Stimulated activated CD4-positive, alpha-beta T cell treated with anti-CD3 and anti-CD28 coated beads, Interleukin-4, amount 100 ng/mL, for 1 hour (primary cell): ENCODE measurements at places on chromosomes 16 and 17.

- no peak for DNase-seq
Measured at GRCh38 chr16:10356870-10357842, 28.7 kb upstream of the ATF7IP2 start.

DNA sequence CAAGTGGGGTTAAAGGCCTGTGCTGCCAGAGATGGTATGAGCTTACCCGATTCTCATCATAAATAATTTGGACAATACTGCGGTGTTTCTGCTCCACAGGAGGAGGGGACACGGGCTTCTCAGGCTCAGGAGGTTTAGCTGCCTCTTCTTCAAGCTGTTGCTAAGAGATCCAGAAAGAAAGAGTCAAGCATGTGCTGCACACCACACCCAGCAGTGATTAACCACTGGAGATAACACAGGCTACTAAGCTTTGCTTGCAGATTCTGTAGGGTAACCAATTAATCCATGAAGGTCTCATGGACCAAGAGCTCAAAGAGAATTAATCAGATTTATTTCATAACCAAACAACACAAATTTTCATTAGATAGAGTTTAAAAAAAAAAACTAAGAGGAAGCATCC, 56.6 kb downstream of the NCOR1 start:
- DNase-seq, result no peak

DNA sequence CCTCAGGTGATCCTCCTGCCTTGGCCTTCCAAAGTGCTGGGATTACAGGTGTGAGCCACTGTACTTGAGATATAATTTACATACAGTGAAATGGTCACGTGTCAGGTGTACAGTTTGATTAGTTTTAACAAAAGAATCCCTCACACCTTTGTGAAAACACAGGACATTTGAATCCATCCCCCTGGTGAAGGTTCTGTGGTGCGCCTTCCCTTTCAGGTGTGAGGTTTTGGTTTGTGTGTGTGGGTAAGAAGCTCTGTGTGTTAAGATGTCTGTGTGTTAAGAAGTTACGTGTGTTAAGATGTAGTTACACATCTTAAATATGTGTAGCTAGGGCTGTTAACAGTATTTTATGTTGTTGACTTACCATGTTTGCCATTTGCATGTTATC, 4.4 kb downstream of the SEC14L1 start:
- DNase-seq, result no peak

DNA sequence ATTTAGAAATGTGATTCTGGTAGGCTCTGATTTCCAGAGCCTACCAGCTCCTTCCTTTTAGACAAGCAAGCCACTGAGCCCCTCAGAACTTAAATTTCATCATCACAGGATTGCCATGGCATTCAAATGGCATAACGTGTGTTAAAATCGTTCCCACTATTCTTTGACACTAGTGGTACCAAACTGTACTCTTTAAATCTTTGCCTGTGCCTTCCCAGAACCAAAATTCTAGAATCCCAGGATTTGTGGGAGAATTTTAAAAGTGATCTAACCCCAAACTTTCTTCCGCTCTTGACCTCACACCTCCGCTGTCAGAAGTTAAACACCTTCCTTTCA, 287 bp upstream of the INTS2 start:
- DNase-seq, result no peak

DNA sequence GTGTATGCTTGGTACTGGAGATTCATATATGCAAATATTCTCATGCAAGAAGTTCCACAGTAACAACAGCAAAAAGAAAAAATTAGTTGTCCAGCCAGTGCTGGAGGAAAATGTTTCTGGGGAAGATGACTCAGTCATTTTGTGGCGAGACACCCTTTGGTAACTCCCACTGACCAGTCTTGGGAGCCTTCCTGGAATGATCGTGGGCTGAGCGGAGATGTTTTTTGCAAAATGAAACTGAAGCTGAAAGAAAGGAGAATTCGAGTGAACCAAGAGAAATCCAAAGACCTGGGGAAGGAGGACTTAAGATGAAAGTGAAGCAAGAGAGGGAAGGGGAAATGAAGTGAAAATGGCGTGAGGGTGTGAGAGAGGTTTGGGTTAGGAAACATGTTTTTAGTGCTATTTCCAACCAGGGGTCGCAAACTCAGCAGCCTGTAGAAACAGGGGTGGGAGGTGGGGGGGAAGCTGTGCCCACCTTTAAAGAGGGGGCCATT, 5.2 kb downstream of the ITPRIPL2 start:
- no peak for DNase-seq

- DNase-seq, result no peak
Measured at GRCh38 chr16:85913688-85914422, 14.9 kb downstream of the IRF8 start.

DNA sequence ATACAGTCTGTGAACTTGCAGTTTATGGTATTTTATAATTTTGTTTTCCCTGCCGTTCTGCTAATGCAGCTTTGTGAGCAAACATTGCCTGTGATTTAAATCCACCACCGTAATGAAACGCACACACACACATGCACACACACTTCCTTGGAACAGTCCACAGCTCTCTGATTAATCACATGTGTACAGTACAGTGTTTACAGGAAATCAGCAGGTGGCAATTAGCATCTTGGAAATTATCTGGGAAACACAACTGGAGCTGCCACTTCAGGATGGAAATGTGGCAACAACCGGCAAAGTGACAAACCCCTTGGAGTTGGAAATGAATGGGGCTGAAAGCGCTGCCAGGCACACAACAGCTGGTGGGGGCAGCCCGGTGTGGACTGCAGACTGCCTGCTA, 12.9 kb upstream of the ZKSCAN2 start:
- DNase-seq, result no peak

DNA sequence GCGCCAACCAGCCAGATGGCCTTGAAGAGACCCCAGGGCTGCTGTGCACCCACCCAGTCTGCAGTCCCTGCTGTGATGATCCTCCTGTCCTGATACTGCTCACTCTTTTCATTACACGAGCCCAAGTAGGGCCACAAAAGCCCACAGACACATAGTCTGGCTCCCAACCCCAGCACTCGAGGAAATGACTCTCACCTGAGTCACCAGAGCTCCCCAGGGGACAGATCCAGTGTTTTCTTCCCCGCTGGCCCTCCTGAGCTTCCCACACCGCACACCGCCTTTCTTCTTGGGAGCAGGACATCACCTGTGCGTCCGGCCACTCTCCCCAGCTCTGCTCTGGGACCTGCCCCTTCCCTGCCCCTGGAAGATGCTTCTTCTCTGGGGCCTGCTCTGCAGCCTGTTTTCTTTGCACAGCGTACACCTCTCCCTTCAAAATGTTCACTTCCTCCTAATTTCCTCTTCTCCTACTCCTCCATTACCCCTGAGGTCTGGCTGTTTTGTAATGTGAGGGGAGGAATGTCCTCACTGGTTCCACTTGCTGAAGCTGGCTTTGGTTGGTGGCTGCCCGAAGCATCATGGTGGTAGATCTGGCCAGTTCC, 2.0 kb upstream of the SCN4A start:
- DNase-seq, result no peak

DNA sequence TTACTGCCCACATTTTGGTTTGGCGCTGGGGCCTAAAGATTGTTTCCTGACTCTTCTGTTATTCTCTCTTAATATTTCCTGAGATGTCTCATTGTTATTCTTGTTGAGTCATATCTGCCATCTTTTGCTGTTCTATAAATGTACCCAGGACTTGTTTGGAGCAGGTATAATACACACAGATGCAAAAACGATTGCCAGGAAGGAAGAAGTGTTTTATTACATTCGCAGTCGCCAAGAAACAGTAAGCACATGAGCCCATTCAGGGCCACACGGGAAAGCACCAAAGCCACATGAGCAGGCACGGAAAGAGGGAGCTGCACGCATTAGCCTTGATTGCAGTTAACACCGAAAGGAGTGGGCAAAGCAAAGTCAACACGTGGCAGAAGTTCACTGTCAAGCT, 70.2 kb downstream of the ARHGAP44 start:
- no peak for DNase-seq

- no peak for DNase-seq
Measured at GRCh38 chr17:58111676-58112075, 28.5 kb downstream of the DYNLL2 start.

DNA sequence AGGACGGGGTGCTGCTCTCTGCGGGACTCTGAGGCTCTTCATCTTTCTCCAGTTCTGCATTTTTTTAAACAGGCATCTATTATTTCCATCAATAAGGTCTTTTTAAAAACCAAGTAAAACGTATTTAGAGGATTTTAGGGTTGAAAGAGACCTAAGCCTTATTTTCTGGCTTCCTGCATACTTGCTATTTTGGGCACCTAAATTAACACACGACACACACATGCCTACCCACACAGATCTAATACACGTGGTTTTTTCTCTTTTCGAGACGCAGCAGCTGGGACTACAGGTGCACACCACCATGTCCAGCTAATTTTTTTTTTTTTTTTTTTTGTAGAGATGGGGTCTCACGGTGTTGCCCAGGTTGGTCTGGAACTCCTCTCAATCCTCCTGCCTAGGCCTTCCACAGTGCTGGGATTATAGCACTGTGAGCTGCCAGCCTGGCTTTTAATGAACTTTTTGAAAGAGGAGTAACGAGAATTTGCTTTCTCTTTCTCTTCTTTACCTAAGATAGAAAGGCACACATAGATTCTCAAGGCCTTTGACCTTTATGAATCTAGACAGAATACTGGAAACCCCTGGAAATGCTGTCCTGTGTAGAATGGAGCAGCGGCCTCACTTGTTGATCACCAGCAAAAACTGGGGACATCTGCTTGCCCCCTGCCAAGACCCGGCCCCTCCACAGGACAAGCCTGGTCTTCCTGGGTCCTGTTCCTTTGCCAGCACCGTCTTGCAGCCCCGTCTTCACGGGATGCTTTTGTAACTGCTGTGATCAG, 13.8 kb downstream of the DNAAF8 start:
- DNase-seq, result no peak

GRCh38 chr17:81440511-81441244, 45.4 kb downstream of the BAHCC1 start:
- DNase-seq, result no peak

DNA sequence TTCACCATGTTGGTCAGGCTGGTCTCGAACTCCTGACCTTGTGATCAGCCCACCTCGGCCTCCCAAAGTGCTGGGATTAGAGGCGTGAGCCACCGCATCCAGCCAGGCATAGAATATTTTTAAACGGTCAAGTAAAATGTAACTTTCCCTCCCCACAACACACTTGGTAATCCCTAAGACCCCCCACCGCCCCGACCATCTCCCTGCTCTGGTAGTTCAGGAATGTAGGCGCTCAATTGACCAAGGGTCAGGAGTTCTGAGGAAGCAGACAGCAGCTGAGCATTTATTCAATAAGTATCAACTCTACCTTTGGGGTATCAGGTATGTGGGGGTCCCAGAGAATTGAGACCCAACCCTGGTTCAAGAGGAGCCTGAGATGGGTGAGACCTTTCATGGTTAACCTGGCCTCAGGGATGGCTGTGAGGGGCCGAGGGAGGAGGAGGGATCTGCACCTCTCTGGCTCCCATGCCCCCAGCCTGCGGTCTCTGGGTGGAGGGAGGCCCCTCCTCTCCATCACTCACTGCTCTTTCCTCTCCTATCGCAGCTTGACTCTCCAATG, 48.4 kb upstream of the TOB1 start:
- DNase-seq, result no peak

GRCh38 chr17:81428121-81428515, 32.9 kb downstream of the BAHCC1 start:
- no peak for DNase-seq

DNA sequence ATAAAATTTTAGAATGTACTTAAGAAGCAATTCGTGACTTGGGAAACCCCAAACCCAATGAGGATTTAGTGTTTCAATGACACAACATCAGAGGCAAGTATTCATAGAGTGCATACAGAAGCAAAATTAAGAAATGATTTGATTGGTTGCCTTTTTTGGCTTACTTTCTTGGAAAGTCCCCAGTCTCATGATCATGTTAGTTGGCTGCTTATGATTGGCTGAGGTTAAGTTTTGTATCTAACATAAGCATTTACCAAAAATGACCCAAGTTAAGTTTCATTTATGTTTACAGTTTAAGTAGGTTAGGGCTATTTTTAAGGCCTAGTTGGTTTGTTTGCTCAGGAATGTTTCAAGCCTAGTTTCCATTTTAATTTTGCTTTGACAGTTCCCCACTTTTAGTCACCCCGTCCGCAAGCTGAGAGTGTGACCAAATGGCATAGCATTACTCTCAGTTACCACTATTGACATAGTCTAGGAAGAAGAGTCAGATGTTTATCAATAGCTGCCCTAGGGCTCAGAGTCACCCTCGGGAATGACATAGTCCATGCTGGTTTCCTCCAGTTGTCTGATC, 36.2 kb downstream of the DGKE start:
- DNase-seq, result no peak
